Stimulated activated CD4-positive, alpha-beta T cell treated with anti-CD3 and anti-CD28 coated beads, TNF-alpha, amount 100 ng/mL, for 24 hours (primary cell): ENCODE measurements at places on chromosomes 12 and 14.

- no peak for DNase-seq
Observed at GRCh38 chr14:91870001-91870400, 2.7 kb upstream of the TC2N start.

DNA sequence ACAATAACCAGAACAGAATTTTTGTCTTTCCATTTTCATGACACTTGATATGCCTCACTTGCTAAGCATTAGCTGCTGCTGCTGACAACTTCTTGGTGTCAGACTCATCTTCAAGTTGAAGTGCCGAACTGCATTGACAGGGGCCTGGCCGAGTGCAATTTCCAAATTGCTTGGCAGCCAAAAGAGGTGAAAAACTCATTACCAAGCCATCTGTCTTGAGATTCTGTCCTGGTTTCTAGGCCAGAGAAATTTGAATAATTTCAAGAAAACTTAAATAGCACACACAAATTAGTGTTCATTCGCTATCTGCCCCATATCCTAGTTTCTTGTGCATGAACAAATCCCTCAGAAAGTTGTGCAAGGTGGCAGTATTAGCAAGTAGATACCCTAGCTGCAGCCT is 165.3 kb upstream of the RASSF8 start:
- no peak for DNase-seq

- no peak for DNase-seq
Observed at GRCh38 chr12:45131506-45131905, 80.6 kb upstream of the DBX2 start.

DNA sequence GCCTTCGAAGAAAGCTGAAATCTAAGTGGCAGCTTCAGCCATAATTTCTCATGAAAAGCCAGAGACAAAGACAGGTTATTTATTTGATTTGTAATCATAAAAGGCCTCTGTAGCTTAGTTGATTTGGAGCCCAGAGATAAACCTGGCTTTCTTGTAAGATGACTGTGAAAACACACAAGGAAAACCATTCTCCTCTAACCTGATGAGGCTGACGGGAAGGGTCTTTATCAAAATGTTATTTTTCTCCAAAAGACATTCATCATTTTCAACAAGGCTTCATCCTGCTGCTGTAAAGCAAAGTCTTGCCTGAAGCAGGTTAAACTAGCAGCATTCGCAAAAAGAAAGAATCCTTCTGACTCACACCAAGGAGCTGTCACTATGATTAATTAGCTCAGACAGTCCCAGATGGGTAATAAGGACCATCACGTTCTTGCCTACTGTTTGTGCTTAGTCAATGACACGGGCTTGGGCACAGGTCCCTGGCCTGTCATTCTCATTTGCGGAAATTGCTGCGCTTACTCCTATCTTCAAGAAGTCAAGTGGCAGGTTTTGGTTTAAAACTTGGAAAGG is 286.6 kb downstream of the C12orf75 start:
- DNase-seq: no peak

DNA sequence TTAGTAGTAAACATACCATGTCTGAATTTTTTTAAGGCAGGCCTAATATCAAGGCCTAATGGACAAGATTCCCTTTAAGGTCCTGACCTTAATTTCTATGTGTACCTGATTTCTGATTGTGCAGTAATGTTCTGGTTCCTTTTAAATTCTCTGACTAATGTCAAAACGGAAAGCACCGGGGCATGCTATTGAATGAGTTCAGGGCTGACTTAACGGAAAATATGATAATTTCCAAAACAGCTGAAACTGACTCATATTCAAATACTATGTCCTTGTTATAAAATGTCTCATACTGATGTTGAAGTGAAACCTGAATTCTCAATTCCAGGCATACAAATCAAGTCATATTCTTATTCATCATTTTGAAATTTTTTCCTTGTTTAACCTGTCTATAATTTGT is 6.7 kb downstream of the TAS2R43 start:
- DNase-seq: peak; percentile 5

DNA sequence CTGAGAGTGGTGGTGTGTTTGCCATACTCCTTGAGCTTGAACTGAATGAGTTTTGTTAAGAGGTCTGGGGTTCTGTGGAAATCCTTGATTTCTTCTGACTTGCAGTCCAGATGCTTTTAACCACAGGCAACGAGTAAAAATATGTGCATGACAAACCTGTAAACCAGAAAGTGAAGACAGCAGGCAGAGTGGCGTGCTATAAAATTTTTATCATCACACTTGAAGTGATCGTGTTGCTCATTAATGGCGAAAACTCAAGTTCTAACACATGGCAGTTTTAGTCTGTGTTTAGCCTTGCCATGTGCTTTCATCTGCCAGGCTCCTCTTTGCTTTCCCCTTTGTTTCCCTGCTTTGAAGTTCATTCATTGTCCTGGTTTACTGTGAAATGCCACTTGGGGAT is 28.0 kb downstream of the TXNRD1 start:
- no peak for DNase-seq

DNA sequence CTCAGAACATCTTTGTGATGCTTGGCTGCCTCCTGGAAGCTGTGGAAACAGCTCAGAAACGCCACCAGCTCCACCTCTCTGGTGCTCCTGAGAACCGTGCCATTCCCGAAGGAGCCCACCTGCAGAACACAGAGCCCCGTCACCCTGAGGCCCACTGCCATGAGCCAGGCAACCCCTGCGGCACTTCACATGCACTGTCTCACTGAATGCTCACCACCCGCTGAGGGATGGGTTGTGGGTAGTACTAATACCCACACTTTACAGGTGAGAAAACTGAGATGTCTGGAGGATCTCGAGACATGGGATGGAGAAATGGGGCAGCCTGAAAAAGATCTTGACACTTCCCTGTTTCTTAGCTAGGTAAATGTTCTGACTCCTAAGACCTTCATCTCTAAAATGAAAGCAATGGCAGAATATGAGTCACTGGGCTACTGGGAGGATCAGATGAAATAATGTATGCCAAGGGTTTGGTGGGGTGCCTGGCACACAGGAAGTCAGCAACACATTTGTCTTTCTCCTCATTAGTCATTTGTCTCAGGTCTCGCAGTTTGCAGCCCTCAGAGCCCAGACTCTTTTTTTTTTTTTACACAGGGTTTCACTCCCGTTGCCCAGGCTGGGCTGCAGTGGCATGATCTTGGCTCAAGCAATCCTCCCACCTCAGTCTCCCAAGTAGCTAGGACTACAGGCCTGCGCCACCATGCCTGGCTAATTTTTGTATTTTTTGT is 5.3 kb downstream of the OASL start:
- DNase-seq: peak; percentile 51

DNA sequence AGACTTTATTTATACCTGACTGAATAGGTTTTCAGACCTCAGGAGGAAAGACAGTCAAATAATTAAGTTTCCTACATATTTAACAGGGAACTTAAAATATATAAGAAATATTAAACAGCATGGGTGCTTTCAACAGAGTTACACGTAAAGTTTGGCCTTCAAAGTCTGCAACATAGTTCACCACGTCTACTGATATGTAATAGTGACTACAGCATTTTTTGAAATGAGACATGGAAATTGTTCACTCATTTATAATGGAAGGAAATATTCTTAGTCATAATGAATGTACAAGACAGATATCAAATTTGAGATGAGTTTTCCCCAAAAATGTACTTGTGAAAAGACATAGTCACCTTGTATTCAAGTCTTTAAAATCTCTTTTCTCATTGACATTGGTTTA is 56.7 kb upstream of the KCNMB4 start:
- no peak for DNase-seq

DNA sequence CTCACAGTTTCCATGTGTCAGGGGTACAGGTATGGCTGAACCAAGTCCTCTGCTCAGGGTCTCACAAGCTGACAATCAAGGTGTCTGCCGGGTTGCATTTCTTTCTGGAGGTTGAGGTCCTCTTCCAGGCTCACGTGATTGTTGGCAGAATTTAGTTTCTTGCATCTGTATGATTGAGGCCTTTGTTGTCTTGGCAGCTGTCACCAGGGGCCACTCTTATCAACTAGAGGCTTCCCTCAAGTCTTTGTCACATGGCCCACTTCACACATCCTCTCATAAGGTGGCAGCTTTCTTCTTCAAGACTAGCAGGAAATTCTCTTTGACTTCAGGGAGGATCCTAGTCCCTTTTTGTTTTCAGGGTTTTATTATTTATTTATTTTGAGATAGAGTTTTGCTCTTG is 46.0 kb upstream of the FOS start:
- no peak for DNase-seq

DNA sequence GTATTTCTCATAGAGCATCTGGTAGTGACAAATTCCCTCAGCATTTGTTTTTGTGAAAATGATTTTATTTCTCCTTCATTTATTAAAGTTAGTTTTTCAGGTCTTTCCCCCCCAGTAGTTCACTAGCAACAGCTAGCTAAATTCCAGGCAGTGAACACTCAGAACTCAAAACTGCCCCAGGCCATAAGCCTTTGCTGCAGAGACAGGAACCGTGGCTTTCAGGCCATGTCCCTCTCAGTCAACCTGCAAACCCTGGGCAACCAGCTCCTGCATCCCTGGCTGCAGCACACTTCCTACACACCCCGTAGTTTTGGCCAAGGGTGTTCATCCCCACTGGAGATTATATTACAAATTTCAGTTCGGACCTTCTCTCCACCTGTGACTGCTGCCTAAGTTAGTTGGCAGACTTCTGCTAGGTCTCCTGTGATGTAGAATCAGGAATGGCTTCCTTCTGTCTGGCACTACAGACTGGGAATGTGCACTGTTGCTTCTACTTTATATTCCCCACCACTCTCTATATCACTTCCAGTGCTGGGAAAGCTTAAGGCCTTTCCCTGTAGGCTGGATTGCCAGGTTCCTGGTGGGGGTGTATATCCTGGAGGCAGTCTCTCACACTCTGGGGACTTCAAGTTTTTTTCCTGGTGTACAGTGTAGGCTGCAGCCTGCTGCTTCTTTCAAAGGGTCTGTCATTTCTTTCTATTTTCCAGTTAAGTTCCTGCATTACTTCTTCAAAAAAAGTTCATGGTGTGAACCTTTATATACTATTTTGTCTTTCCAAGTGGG is 924.4 kb upstream of the LRFN5 start:
- no peak for DNase-seq

DNA sequence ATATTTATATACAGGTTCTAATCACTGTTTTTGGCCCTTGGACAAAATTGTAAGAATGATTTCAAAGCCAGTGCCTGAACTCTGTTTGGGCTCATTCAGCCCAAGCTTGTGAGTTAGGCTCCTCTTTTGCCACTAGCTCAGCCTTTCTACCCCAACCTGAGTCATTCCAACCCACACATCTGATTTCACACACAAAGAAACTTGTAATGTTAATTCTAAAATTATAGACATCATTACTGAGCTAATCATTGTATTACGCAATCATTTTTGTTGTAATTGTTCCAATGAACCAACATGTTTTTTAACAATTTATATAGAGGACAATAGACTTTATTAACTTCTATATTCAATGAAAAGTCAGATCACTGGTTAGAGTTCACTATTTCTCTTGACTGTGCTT is 441.1 kb downstream of the ETNK1 start:
- no peak for DNase-seq

DNA sequence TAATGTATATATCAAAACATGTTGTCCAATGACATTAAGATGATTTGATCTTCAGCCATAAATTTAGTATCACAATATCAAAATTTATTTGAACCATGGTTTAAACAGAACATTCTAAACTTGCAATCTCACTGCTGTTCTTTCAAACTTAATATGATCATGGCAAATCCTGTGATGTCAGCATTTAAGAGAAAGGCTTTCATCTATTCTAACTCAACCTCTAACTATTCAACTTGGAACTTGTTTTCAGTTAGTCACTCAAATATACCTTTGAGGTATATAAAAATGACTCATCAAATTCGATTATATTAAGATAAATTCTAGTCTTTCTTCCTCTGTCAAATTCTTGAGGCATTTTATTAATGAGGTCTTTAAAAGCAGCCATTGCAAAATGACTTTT is 747.0 kb upstream of the FLRT2 start:
- no peak for DNase-seq
